ENCODE measurements at places on chromosomes 2 and 18.

DNA sequence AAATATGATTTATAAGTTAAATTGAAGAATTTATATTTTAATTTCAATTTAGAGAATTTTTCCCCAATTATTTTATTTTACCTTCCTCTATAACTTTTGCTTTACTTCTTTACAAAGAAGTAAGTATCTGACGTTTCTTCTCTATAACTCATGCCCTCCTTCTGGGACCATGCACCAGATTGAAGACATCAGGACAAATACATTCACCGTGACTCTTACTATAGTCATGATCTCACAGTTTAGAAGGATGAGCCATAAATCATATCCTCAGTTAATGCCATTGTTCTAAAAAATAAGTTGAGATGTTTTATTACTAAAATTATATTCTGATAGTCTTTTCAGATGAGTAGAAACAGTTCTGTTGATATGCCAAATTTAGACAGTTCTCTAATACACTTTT lies 279.3 kb downstream of the TMX3 start:
- no peak for DNase-seq

- peak; percentile 64 for DNase-seq
Observed at GRCh38 chr2:240234503-240234951, 94.1 kb upstream of the OTOS start.

DNA sequence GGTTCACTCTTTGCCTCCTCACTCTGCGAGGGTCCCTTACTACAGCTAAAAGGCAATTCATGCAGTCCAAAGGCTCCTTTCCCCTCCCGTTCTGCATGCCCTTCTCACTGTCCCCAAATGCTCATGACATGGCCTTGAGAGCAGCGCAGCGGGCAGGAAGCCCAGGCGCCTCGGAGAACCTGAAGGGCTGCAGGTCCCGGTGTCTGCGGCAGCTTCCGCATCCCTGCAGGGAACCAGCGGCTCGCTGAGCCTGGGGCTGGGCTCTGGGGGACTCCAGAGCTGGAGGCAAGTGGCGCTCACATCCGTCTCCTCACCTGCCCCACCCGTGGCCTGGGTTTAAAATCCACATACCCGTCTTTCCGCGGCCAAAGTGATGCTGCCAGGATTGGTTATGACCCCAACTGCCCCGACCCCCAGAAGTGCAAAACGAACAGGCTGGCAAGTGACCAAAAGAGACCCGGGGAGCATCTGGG lies 462 bp upstream of the CIDEA start:
- peak; percentile 66 for DNase-seq

GRCh38 chr2:156476850-156477206 lies 40.6 kb downstream of the GPD2 start:
- no peak for DNase-seq

GRCh38 chr2:60742419-60742818 lies 13.6 kb upstream of the PAPOLG start:
- no peak for DNase-seq
